Activated CD4-positive, alpha-beta T cell treated with anti-CD3 and anti-CD28 coated beads, Interleukin-2, amount 50 U/mL, for 48 hours (primary cell): ENCODE measurements at places on chromosomes 13 and 19.

- DNase-seq = no peak
Measured at GRCh38 chr19:4929186-4929585, 19.9 kb downstream of the UHRF1 start.

DNA sequence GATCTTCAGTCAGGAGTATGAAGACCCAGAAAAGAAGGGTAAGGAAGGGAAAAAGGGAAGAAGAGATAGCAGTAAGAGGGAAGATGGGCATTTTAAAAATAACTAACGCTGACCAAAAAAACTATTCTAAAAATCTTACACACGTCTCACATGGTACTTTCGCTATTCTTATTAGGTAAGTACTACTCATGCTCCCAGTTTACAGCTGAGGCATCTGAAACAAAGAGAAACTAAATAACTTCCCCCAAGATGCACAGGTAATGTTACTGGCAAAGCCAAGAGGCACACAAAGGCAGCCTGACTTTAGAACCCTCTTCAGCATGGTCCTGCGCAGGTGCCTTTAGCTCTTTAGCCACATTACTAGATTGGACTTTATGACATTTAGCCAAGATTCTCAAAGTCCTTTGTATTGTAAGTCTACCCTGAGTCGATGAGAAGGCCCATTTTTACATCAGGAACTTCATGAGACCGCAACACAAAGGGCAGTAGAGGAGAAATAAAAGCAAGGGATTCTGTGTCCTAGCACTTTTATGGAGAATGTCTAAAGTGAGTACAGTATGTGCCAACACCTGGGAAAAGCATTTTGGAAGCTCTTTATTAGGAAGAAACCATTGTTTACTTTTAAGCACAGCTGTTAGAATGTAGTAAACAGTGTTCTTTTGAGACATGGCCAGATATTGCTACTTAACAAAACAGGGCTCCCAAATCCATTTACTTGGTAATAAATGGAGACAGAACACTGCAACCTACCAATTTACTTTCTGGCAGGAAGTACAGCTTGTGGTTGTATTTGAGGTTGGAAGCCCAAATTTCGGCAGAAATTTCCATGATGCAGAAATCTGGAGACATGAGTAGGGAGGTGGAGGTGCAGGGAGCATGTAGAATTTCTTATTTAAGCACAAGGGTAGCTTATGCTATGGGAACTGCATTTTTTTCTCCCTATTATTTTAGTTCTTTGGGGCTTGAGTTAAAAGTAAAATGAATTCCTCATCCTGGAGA lies 250.7 kb downstream of the KCTD12 start:
- no peak for DNase-seq

GRCh38 chr13:51639171-51639570 lies 54.9 kb downstream of the WDFY2 start:
- no peak for DNase-seq

DNA sequence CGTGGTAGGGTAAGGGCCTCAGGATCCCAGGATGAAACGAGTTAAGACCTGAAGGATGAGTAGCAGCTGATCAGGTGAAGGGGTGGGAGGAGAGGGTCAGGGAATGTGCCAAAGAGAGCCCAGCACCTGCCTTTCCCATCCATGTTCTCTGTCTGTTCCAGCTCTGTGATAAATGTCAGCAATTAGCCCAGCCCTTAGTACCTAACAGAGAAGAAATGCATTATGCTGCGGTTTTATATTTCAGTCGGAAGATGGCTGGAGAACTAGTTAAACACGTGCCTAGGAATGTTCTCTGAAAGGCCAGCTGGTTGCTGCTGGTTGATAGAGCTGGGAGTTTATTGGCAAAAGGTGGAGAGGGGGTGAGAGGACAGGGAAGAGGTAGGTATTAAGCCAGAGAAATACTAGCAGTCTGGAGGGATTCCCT lies 268.2 kb downstream of the SHISA2 start:
- no peak for DNase-seq

GRCh38 chr19:24054044-24054935 lies 32.7 kb upstream of the ZNF254 start:
- DNase-seq = no peak

DNA sequence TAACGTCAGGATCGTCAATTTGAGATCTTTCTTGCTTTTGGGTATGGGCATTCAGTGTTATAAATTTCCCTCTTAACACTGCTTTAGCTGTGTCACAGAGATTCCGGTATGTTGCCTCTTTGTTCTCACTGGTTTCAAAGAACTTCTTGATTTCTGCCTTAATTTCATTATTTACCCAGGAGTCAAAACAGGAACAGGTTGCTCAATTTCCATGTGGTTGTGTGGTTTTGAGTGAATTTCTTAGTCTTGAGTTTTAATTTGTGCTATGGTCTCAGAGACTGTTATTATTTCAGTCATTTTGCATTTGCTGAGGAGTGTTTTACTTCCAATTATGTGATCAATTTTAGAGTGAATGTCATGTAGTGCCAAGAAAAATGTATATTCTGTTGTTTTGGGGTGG lies 153.1 kb downstream of the PCDH17 start:
- DNase-seq = no peak

GRCh38 chr13:95269756-95270155 lies 31.5 kb downstream of the ABCC4 start:
- DNase-seq = no peak

DNA sequence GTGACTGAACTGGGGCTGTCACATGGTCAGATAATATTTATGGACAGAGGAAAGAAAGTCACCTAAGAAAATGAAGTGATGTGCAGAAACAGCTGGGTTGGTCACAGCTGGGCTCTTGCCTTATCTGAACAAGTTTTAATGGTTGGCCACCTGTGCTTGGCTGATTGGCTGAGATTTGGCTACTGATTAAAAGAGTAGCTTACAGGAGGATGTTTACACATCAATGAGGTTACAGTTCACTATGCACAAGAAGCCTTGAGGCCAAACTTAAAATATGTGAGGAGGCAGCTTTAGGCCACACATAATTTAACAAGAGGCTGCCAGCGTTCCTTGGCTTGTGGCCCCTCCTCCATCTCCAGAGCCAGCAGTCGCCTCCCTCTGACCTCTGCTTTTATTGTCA lies 99.2 kb upstream of the C1QTNF9B start:
- DNase-seq = no peak

DNA sequence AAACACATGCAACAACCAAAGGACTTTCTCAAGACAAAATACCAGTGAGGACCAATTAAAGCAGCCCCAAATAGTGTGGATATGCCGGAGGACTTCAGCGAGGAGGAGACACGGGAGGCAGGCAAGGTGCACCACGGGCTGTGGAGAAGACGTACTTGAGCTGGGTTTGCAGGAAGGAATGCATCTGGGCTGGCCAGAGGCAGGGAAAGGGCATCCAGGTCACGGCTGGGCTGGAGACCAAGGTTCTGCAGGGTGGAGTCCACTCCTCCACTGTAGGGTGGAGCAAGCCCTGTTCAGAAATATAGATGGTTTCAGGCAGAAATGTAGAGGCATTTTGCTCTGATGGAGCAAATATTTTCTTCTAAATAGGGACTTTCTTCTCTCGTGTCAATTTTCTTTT lies 36.6 kb upstream of the MEDAG start:
- no peak for DNase-seq

DNA sequence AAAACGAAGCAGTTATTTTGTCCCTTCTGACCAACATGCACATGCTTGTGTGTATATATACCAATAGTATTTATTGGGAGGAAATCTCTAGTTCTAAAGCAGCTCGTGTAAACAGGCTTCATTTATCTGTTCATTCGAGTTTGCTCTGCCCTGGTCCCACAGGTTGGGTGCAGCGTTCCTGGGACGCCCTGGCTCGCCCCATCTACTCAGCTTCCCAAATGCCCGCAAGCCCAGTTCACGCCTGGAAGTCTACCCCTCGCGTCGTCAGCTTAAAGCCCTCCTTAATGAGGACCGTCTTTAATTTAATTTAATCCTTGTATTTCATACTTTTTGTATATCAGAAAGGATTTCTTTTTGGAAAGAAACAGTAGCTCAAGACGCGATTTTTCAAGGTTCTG lies 604 bp downstream of the THSD1 start:
- no peak for DNase-seq

GRCh38 chr19:6498294-6499036 lies 3.6 kb downstream of the TUBB4A start:
- no peak for DNase-seq

DNA sequence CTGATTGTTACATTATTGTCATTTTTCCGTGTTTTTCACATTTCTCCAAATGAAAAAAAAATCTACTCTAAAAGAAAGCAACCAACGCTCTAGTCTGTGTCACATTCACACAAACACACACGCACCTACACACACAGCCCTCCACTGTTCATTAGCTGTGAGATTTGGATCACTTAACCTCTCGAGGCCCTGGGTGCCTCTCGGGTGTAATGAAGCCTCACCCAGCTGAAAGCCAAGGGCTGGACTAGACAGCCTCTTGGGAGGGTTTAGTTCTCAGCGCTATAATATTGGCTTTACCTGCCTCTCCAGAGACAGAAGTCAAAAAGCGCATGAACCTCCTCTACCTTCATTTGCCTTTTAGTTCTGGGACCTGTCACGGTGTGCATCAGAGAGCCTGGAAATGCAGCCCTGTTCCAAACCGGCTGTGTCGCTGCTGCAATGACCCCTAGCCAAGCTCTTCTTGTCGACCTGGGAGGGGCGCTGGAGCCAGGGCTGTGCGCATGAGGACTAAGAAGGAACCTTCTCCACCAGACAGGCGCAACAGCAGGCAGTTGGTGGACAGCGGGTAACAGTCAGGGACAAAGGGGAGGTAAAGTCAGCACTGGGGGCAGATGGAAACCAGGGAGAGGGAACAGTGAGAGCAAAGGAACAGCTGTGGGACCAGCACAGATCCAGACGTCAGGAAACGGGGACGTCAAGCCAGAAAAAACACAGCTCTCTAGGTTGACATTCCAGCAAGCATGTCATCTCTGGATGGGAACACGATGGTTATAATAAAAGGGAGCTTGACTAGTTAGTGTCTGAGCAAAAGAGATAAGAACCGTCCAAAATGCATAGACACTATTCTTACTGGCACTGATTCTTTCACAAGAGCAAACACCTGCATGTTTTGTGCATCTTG lies 375.9 kb downstream of the EFNB2 start:
- DNase-seq = no peak

DNA sequence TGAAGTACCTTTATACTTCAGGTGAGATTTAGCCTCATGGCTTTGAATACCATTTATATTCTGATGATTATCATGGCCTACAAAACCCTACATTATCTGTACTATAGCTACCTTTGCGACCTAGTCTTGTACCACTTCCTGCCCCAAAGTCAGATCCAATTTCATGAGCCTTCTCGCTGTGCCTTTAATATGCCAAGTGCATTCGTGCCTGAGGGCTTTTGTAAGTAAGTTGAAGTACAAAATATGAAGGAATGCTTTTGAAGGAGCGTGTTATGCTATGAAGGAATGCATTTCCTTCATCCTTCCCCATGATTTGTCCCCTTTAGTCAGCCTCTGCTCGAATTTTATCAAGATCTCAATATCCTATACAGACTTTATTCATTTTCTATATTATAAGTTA lies 9.2 kb upstream of the RASL11A start:
- no peak for DNase-seq

- no peak for DNase-seq
Measured at GRCh38 chr19:17376935-17377600, at the start of gene PLVAP. Gene PLVAP, minus strand, starts transcription at chr19:17377342. Its CDS starts 54 bp downstream, at chr19:17377288.

DNA sequence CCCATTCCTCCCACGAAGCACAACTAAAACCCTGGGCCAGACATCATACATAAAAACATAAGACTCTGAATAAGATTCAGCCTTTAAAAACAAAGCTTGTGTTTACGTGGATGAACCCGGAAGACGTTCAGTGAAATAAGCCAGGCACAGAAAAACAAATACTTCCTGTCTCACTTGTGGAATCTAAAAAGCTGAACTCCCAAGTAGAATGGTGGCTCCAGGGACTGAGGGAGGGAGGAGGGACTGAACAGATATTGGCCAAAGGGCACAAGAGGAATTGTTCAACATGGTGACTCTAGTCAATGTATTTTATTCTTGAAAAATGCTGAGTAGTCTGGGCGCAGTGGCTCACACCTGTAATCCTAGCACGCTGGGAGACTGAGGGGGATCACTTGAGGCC lies 35.7 kb upstream of the TPM4 start:
- no peak for DNase-seq

DNA sequence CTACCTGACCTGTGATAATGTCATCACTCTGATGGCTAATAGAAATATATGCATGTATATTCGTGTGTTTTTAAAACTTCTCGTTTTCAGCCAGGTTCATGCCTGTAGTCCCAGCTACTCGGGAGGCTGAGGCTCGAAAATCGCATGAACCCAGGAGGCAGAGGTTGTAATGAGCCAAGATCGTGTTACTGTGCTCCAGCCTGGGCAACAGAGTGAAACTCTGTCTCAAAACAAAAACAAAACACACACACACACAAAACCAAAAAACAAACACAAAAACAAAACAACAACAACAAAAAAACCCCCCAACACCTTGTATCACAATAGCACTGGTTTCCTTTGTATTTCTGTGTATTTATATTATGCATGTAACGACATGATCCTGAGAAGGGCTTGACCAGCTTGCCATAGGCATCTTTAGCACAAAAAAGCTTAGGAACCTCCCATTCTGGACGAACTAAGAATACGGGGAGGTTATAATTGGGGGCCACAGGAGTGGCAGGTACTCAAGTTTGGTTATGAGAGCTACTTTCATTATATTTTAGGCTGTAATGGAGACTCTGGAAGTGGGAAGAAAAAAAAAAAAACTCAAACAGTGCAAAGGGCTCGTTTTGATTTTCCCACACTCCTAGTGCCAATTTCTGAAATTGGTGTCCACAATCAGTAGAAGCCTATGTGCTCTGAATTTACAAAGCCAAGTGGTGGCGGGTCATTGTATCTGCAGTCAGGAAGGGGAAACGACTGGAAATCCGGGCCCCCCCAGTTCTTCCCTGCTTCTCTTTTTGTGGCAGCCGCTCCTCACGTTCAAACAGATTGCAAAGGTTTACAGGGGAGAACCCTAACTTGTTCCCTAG lies 1.2 kb upstream of the ACP7 start:
- no peak for DNase-seq

DNA sequence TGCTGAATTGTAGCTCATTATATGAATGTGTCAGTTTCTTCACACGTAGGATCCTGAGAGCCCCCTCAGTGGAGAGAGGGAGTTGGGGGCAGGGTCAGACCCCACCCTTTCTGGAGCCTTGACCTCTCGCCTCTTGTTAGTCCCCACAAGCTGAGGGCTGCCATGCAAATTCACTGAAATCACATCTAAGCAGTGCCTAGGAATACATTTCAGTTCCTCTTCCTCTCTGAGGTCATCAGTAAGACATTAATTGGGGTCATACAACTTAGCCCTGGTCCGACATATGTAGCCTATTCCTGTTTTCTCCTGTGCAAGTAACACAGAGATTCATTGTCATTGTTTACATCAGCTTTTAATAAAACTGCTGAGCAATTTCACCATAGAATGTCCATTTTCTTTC lies 30.0 kb downstream of the MYO9B start:
- no peak for DNase-seq

DNA sequence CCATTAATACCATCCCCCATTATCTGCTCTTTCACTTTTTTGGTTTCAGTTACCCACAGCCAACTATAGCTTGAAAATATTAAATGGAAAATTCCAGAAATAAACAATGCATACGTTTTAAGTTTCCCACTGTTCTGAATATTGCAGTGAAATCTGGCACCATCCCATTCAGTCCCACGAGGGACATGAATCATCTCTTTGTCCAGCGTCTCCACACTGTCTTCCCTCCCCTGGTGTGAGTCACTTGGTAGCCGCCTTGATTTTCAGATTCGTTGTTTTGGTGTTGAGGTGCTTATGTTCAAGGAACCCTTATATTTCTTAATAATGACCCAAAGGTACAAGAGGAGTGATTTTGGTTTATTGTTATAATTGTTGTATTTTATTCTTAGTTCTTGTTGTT lies 246.1 kb downstream of the DCT start:
- DNase-seq = no peak
